ENCODE measurements at places on chromosomes 4 and X. TPM values are rescaled to one million over a fixed set of nuclear protein-coding genes. Genes with fewer than 3 reads are reported as not detected.
A peak's percentile ranks its signal among the peaks of the same experiment; 100 is the strongest.

DNA sequence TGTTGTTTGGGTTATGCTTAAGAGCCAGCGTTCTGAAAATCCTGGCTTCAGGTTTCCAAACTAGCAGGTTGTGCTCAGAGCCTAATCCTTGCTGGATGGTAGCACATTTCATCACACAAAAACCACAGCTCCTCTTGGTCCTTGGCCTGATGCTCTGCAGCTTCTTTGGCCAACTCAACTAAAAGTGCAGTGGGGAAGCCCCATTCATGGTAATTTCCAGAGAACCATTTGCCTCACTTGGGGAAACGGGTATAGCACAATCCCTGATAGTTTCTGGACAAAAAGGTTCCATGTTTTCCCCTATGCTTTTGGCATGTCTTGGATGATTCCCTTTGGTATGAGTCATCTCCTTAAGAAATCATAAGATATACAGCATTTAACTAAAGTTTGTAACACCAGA lies 78.7 kb downstream of the SYNPO2 start:
- DNase-seq = no peak

DNA sequence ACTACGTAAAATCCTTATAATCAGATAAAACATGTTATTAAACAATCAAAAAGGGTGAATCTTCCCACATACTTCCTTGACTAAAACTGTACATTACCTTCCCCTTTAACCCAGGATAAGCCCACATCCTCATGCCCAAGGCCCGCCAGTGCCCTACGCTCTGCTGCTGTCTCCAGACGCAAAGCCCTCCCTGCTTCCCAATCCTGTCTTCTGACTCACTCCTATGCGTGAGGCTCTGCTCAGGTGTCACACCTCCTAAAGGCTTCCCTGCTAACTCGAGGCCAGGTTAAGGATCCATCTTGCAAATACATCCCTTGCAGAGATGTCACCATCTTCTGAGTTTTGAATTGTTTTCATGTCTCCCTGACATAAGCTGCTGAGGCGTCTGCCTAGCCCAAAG lies 61.6 kb downstream of the STX18 start:
- DNase-seq = no peak

The ARSJ gene
- total RNA-seq = 0.15 TPM

The MFAP3L gene
- 2.4 TPM for total RNA-seq

GRCh38 chr4:105184316-105184980 lies 37.8 kb downstream of the TET2 start:
- DNase-seq = peak; percentile 1
